ENCODE measurements at places on chromosomes 11 and 22. TPM values are rescaled to one million over a fixed set of nuclear protein-coding genes. Genes with fewer than 3 reads are reported as not detected.

The ANGPTL5 gene
- 0.38 TPM for total RNA-seq

The TSG101 gene
- total RNA-seq, result 114 TPM

The RGL4 gene
- total RNA-seq, result not detected

The WBP2NL gene
- total RNA-seq, result not detected

The GAS2 gene
- total RNA-seq, result 2.7 TPM

The PHETA2 gene
- total RNA-seq, result 8.0 TPM

- no peak for DNase-seq
Measured at GRCh38 chr11:126547691-126548090, 192.2 kb downstream of the ST3GAL4 start.

DNA sequence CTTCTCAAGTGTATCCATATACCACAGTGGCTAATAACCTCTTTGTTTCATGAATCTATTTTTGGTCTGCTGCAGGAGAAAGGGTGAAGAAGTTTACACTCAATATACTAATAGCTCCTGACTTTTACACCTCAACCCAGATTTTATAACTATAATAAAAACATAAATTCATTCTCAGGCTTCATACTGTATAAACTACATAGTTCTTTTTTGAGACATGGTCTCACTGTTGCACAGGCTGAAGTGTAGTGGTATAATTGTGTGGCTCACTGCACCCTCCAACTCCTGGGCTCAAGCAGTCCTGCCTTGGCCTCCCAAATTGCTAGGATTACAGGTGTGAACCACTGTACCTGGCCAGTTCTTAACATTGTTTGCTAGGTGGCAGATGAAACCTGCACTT, 17.8 kb upstream of the CCDC179 start:
- no peak for DNase-seq

GRCh38 chr22:41217553-41218157, 12.5 kb downstream of the L3MBTL2 start:
- DNase-seq, result no peak

DNA sequence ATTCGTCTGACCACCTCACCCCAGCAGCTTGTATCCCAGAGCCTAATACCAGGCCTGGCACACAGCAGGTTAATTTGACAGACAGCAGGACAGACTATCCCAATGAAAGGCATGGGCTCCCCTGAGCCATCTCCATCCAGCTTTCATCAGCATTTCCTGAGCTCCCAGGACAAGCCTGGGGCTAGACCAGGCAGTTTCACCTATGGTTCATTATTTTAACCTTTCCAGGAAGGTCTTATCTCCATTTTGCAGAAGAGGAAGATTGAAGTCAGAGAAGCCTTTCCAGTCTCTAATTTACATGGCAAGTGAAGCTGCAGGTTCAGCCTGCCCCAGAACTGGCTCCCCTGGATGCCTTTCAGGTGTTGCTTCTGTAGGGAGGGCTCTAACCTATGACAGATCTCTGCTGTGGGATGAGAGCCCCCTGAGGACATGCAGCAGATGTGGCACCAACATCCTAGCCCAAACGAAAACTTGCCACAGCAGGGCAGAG, 17.0 kb downstream of the ARRB1 start:
- no peak for DNase-seq

DNA sequence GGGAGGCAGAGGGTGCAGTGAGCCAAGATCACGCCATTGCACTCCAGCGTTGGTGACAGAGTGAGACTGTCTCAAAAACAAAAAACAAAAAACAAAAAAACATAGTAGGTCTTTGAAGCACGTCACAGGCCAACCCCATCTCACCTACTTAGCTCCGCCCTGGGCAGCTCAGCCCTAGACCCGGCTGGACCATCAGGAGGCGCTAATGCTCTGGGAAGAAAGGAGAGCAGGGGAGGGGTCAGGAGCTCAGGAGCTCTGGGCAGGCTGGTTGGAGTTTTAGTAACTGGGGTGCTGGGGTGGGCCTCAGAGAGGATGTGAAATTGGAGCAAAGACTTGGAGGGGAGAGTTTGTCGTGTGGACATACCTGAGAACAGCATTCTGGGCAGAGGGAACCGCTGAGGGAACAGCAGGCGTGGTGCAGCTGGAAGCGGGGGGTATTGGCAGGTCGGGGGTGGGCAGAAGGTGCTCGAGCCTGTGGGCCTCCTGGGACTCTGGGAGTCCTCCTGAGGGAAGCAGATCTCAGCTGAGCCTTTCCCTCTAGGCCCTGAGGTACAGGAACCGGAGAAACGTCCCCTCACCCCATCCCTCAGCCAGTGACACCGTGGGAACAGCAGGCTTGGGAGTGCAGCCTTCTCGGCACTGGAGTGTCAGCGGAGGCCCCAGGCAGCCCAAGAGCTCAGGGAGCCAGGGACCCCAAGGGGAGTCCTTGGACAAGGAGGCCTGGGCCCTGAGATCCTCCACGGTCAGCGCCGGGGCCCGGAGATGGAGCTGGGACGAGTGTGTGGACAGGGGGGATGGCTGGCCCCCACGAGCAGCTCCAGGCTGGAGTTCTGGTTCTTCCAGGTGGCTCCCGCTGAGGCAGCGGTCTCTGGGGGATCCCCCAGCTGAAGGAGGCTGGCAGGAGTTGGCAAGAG, 2.2 kb upstream of the RPS6KA4 start:
- no peak for DNase-seq

- no peak for DNase-seq
Measured at GRCh38 chr11:77024745-77025144, 9.5 kb upstream of the B3GNT6 start.

DNA sequence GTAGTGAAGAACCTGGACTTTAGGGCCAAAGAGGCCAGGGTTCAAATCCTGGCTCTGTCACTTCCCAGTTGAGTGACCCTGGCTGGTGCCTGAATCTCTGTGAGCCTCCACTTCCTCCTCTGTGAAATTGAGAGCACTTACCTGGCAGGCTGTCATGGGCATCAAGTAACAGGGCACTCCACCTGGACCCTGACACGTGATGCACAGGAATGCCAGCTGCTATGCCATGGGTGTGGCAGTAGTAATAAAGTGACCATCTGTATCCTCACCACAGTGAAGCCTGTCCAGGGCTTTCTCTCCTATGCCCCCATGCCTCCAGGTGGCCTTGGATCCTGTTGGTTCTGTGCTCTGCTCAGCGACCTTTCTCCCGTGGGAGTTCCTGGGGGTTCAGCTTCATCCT, 29.8 kb upstream of the PPP6R3 start:
- no peak for DNase-seq

- no peak for DNase-seq
Measured at GRCh38 chr11:74157169-74157568, 13.6 kb downstream of the C2CD3 start.

DNA sequence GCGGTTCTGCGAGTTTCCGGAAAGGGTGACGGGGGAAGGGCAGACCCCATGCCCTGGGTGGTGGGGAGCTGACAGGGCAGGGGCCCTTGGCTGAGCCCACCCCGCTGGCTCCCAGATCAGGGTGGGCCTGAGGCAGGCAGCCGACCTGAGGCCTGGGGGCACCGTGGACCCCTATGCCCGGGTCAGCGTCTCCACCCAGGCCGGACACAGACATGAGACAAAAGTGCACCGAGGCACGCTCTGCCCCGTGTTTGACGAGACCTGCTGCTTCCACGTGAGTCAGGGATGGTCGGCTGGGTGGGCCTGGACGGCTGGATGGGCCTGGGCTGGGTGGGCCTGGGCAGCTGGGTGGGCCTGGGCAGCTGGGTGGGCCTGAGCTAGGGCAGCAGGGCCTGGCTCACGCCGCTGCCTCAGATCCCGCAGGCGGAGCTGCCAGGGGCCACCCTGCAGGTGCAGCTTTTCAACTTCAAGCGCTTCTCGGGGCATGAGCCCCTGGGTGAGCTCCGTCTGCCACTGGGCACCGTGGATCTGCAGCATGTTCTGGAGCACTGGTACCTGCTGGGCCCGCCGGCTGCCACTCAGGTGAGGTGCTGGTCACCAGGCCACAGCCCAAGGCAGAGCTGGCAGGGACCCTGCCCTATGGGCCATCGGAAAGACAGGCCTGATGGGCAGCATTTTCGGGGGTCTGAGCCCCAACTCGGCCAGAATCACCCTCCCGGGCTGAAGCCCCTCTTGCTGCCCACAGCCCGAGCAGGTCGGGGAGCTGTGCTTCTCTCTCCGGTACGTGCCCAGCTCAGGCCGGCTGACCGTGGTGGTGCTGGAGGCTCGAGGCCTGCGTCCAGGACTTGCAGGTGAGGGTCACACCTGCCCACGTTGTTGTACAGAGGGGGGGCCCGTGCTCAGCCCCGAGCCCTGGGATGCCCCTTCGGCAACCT, 1.5 kb downstream of the SYT8 start:
- no peak for DNase-seq

GRCh38 chr11:93051186-93051585, 81.7 kb downstream of the MTNR1B start:
- DNase-seq, result no peak

DNA sequence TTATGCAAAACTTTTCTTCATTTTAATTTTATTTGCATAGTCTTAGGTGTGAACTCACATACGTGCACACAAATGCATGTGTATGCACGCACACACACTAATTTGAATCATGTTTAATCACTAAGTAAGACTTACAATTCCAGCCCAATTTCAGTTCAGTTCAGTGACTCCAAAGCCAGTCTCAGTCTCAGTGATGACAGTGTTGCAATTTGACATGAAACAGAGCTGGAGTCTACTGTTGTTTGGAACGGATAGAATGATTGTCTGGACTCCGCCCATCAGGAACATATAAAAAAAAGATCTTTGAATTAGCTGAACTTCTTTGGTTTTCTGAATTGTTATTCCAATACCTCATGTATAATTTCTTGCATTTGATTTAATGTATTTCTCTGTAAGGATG, 14.9 kb upstream of the OR51S1 start:
- no peak for DNase-seq

All from esophagus squamous epithelium (tissue), 5 donors.